ENCODE measurements at places on chromosomes 7 and 10.

DNA sequence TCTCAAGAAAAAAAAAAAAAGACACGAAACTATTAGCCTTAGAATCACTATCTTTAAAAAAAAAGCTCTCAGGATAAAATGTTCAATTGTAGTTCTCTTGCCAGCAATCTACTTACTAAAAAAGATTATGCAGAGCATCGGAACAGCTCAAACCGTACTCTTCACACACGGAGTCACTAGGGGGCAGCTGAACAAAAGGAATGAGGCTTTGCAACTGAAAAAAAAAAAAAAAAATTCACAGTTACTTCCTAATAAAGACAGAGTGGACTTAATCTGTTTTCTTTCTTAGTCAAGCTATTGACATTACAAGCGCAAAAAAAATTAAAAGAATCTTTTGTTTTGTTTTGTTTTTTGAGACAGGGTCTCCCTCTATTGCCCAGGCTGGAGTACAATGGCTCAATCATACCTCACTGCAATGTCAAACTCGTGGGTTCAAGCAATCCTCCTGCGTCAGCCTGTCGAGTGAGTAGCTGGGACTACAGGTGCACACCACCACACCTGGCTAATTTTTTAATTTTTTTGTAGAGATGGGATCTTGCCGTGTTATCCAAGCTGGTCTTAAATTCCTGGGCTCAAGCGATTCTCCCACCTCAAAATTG is 11.5 kb downstream of the PMS2 start:
- peak; percentile 33 for DNase-seq

GRCh38 chr10:88125766-88126165 is 262.3 kb downstream of the PTEN start:
- no peak for DNase-seq

DNA sequence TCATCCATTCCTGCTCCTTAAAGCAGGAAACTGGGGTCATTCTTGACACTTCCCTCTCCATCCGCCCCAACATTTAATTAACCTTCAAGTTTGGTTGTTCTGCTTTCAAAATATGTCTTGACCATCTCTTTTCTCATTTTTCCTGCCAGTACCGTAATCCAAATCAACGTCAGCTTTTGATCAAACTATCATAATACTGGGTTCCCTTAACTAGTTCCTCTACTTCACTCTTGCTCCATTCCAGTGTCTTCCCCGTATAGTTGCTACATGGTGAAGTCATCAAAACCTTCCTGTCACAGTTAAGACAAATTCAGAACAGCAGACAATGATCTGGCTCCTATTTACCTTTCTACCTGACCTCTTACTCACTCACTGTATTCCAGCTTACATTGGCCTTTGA is 6.6 kb upstream of the KLF14 start:
- DNase-seq: no peak

- DNase-seq: no peak
Observed at GRCh38 chr10:20552382-20552781, 344.7 kb downstream of the NEBL start.

DNA sequence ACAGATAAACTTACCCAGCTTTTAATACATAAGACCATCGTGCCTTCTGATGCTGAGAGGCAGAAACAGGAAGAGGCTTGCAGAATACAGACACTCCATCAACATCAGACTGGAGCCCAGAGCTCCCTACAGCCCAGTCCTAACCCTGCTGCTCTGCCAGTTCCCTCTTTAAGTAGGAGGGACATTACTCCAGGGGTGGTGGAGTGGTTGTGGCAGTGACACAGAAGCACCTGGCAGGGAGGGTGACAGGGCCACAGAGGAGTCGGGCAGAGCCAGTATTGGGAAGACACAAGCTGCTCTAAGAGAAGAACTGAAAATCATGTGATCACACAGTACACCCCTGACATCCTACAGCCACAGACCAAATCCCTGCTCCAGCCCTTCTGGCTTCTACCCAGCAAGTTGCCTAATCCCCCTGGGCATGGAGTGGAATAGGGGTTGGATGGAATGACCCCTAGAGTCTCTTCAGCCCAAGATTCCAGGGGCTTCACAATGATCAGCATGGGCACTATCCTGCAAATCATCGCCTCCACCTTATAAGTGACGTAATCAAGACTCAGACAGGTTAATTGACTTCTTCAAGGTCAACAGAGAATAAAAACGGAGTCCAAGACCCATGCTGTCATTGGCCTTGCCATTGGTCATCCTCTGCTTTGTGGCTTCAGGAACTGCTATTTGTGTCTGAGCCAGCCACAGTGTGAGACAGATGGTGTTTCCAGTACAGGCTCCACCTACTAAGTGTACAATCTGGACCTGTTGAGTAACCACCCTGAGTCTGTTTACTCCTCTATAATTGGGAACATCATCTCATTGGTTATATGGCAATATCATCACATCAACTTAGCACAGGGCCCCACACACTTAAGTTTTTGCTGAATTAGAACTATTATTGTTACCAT is 61.1 kb upstream of the ZMIZ1 start:
- no peak for DNase-seq

- no peak for DNase-seq
Observed at GRCh38 chr7:103576641-103577040, 130.6 kb upstream of the SLC26A5 start.

DNA sequence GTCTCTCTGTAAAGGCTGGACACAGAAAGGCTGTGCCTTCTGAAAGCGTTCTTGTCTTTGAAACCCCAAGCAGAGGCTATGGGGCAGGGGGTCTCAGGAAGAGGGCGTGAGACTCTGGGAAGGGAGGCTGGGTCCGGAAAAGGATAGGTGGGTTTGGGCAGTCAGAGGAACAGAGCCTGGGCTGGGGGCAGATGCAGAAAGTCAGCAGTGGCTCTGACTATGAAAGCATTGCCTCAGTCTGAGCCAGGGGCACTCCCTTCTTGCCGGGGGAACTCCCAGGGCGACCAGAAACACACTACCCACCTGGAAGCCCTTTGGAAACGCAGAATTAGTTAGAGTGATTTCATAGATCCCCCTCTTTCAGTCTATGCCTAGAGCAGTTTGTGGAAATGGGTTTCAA is 72.0 kb downstream of the VWA2 start:
- DNase-seq: no peak

DNA sequence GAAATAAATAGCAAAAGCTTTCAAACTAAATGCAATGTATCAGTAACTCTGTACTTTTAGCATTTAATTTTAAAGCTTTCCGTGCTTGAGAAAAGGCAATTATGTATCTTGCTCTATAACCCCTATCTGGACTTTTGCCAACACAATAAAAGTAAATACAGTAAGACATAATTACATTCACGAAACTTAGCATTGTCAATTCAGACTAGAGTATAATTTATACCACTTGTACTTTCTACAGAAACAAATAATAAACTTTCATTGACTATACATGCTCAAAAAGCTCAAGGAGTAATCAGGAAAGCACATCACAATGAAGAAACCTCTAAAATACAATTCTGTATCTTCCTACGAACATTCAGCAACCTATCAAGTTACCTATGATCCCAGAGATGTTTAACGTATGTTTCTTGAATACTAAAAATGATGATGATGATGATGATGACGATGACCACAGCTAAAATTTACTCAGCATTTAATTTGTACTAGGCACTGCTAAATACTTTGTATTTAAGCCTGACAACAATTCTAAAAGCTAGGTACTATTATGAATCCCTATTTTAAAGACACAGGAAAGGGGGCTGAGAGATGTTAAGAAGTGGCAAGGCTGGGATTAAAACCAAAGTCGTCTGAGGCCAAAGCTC is 44.9 kb downstream of the MINDY3 start:
- DNase-seq: no peak

DNA sequence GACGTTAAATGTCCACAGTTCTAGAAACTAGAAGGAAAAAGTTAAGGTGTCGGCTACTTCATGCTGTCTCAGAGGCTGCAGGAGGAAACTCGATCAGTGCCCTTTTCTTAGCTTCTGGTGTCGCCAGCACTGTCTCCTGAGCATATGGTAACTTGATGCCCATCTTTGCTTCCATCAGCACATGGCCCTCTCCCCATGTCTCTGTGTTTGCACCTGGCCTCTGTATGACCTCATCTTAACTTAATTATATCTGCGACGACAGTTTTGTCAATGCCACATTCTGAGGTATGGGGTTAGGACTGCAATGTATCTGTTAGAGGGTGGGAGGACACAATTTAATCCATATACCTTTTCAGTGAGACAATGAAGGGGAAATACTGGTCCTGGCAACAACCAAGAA is 449.9 kb downstream of the POM121L12 start:
- DNase-seq: no peak

GRCh38 chr10:7424919-7425318 is 14.1 kb upstream of the SFMBT2 start:
- no peak for DNase-seq

DNA sequence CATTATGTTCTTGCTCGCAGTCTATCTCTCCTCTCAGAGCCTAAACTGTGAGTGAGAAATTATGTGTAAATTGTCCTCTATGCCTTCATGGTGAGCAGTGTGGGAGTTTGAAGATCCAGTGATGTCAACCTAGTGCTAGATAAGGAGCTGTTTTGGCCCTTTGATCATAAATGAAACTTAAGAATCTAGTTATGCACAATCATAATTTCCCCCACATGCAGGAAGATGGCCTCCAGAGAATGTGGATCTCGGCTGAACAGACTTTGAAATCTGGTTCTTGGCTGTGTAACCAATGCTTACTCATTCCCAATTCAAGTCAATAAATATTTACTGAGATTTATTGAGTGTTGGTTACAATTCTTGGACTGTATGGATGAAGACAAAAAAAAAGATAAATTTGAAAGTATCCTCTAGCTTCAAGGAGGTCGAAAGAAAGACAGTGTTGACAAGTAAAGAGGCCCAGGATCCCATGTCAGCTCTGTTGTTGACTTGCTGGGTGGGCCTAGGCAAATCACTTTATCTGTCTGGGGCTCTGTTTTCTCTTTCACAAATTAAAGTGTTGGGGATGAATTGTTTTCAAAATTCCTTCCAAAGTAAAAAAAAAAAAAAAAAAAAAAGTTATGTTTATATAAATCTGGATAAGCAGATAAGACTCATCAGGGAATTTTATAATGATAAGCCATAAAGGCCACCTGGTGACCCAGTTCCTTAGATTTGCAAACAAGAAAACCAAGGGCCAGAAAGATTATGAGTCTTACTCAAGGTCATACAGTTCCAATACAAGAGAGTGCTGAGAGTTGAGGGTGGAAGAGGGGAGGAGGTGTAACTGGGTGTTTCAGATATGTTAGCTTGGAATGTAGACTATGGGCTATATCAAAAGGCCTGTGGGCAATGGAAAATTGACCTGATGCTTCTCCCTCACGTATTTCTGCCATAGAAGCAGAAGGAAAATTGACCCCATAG is 969.9 kb downstream of the KCNMA1 start:
- DNase-seq: no peak

- DNase-seq: no peak
Observed at GRCh38 chr7:158924956-158925355, 68.6 kb downstream of the DYNC2I1 start.

GRCh38 chr7:98281757-98282606 is 496 bp downstream of the BRI3 start:
- no peak for DNase-seq

- no peak for DNase-seq
Observed at GRCh38 chr10:96626795-96627194, 40.0 kb upstream of the TM9SF3 start.

GRCh38 chr7:132066761-132067171 is 509.5 kb downstream of the PLXNA4 start:
- peak; percentile 60 for DNase-seq

DNA sequence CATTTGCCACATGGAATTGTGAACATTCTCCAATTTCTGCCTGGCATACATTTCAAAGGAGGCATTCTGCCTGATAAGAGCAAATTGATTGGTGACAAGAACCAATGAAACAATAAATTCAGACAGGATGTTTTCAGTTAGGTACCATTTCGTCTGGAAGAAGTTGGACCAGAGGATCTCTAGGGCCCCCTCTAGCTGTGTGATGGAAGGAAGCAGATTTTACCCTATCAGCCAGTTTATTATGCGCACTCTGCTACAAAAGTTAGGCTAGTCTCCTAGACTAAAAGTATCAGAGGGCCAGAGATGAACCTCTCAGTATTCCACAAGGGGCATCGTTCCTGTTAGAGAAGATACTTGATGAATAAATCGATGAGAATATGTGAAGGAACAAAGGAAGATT is 118.0 kb downstream of the BUB3 start:
- DNase-seq: no peak

DNA sequence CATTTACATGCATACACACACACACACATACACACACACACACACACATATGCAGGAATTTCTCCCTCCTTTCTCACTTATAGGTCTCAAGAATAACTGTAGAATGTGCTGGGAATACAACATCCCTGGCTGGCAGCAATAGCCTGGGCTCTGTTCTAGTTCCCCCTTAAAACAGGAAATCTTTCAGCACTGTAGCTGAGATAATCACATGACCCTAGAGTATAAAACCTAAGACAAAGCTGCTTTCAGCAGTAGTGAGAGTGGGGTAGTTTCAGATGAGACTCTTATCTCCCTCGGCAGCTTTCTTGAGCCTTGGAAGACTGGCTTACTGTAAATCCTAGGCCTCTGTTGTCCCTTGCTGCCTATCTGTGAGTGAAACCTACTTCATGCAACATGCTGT is 137.4 kb upstream of the AKR1E2 start:
- DNase-seq: no peak

DNA sequence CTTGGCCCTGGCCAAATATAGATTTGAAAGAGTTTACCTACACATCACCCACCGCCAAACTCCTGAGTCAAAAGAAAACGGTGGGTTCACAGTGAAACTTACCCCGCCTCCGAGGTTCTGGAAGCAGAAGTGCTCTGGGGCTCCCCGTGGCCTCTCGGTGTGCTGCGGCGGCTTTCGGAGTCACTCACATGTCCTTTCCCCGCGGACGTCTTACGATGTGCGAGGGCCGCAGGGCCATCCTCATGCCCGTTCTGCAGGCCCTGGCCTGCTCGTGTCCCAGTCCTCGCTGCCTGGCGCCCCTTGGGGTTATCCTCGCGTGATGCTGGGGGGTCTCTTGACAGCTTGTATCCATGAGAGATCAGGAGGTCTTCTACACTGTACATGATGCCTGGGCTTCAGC is 12.0 kb downstream of the JCAD start:
- DNase-seq: no peak

- DNase-seq: no peak
Observed at GRCh38 chr7:21983056-21983455, 37.4 kb upstream of the CDCA7L start.

DNA sequence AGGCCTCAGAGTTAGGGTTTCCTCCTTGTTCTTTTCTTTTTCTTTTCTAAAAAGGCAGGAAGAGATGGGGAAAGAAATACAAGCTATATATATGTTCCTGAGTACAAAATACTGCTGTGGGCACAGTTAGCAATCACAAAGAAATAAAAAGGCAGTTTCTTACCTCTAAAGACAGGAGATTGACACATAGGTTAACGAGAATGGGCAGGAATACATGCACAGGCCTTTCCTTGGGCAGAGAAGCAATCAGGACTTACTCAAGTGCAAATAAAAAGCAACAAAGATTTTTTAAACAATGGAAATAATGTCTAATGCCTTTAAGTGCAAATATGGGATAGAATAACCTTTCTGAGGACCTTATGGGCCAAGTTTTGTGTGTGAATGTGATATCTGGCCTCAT is 119.5 kb upstream of the AGK start:
- no peak for DNase-seq

- no peak for DNase-seq
Observed at GRCh38 chr7:84136336-84136735, 58.3 kb downstream of the SEMA3A start.

Data from smooth muscle cell of the brain vasculature (primary cell).